GOT3 (cell line): ENCODE measurements at places on chromosomes 12 and 14.

DNA sequence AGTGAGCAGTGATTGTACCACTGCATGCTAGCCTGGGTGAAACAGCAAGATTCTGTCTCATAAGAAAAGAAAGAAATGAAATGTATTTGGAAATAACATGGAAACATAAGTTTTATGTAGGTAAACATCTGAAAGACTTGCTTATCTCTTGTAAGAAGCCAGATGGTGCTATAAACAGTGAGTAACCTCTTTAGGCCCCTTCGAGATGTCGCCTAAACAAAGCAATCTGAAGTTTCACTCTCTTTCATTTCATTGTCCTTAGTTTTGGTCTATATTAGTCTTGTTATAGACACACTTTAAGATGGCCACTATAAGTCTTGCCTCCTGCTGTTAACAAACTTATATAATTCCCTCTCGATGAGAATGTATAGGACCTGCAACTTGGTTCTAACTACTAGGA, 472.6 kb upstream of the ATP2B1 start:
- no peak for DNase-seq

GRCh38 chr12:100987552-100988521, 193.3 kb downstream of the ANO4 start:
- DNase-seq = no peak

DNA sequence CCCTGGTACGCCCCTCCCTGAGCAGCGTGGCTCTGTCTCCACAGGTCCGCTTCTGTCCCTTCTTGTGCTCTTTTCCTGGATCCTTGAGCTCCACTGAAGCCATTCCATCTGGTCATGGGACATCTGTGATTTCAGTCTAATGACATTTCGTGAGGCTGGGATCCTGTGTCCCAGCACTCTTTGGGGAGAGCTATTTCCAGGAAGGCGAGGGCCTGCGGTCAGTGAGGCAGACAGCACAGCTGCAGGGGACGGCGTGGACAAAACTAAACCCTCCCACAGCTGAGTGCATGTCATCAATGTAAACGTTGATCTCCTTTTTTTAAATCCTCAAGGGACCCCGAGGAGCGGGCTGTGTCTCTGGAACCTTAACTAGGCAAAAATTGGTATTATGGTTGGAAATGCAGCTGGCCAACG, 127.7 kb downstream of the DACT1 start:
- no peak for DNase-seq

- DNase-seq = no peak
Observed at GRCh38 chr12:49763006-49763591, 21.7 kb downstream of the TMBIM6 start.

GRCh38 chr14:59828276-59828675, 42.3 kb downstream of the RTN1 start:
- no peak for DNase-seq

- no peak for DNase-seq
Observed at GRCh38 chr12:46300910-46301309, 32.1 kb upstream of the SLC38A1 start.

- no peak for DNase-seq
Observed at GRCh38 chr12:6751767-6752166, 1.2 kb downstream of the MLF2 start.

GRCh38 chr12:92216092-92216491, 70.4 kb upstream of the BTG1 start:
- DNase-seq = no peak
